ENCODE measurements at places on chromosomes 2 and 18. TPM values are rescaled to one million over a fixed set of nuclear protein-coding genes. Genes with fewer than 3 reads are reported as not detected.

The UGT1A7 gene
- 39.2 TPM for total RNA-seq

DNA sequence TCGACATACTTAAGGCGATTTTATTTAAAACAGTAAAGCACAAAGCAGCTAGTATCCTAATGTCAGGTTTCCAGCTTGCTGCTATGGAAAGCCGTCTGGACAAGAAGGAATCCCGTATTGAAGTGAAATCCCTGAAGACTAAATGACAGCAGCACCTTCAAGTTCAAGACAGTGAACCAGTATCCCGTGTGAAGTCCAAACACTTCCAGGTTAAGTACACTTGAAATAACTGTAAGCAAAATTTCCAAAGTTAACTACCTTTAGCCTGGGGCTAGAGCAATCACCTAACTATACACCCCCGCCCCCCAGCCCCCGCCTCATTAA is 1.2 kb downstream of the MBOAT2 start:
- no peak for DNase-seq

The AQP12A gene
- not detected for total RNA-seq

The UGT1A9 gene
- total RNA-seq, result 127 TPM

The IL1RN gene
- 0.78 TPM for total RNA-seq

DNA sequence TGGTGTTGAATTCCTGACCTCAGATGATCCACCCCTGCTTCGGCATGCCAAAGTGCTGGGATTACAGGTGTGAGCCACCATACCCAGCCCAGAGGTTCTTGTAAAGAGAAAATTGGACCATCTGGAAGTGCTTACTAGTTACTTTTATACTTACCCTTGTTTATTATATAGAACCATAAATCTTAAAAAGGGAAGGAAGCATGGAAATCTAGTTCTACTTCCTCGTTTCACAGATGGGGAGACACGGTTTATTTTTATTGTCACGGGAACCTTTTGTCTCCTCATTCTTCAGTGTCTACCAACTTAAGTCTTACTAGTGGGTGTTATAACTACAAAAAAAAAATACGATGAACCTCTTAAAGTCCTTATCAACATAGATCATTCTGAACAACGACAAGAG is 45.8 kb upstream of the PDK1 start:
- DNase-seq, result no peak

The FSHR gene
- not detected for total RNA-seq

DNA sequence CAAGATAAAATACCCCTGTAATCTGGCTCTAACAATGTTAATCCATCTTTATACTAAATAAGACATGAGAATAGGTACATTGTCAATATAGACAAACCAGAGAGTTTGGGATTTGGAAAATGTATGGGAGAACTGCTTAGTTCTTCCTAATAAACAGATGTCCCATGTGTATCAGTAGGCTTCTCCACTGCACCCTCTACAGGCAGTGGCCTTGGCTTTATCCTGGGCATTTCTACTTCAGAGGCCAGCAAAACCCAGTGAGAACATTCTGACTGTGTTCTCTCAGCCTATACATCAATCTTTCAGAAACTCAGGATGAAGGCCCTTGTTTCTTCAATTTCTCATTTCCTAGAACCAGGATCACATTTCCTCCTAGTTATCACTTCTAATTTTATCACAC is 1167.5 kb upstream of the ACVR2A start:
- DNase-seq, result no peak

The SALL3 gene
- not detected for total RNA-seq

- DNase-seq, result no peak
Measured at GRCh38 chr2:19937004-19937403, 35.2 kb upstream of the TTC32 start.

DNA sequence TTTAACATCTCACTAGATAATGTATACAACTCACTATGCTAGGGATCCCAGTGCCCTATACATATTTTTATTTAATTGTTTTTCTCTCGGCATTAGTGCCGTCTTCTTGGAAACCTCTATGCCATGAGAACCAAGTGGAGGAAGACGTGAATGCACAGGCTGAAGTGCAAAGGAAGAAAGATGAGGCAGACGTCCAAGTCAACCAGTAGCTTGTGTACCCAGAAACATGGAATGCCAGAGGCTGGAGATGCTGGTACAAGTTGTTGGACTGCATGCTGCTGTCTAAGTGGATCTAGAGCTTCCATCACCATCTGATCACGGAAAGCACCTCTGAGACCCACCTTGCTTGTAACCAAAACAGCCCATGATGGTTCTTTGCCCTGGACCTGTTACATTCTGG is 12.5 kb upstream of the GEMIN6 start:
- no peak for DNase-seq

DNA sequence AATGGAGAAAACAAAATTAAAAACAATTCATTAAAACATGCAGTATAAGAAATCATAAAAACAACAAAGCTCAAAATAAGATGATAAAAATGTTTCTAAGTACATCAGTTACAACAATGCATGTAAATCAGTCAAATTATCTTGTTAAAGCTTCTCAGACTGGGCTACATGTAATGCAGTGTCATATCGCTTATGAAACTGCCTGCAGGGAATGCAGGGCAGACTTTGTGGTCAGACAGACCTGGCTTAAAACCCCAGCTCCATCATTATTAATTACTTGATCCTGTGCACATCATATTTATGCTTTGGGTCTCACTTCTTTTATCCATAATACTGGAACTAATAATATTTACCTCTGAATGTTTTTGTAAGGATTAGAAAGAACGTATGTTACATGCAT is 74.6 kb downstream of the PID1 start:
- no peak for DNase-seq

GRCh38 chr2:5668682-5669250 is 23.4 kb upstream of the SOX11 start:
- no peak for DNase-seq

GRCh38 chr2:30268296-30268871 is 37.0 kb downstream of the LBH start:
- no peak for DNase-seq

DNA sequence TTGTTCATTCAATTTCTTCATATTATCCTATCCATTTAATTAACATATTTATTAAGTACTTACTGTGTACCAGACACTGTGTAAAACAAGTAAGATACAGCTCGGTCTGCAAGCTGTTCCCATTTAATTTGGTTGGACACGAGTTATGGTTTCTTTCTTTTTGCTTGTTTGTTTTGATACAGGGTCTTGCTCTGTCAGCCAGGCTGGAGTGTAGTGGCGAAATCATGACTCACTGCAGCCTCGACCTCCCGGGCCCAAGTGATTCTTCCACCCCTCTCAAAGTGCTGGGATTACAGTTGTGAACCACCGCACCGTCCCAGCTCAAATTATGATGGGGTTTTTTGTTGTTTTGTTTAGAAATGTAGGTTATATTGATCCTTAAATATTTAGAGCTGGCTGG is 9.0 kb downstream of the CYBRD1 start:
- peak; percentile 14 for DNase-seq

DNA sequence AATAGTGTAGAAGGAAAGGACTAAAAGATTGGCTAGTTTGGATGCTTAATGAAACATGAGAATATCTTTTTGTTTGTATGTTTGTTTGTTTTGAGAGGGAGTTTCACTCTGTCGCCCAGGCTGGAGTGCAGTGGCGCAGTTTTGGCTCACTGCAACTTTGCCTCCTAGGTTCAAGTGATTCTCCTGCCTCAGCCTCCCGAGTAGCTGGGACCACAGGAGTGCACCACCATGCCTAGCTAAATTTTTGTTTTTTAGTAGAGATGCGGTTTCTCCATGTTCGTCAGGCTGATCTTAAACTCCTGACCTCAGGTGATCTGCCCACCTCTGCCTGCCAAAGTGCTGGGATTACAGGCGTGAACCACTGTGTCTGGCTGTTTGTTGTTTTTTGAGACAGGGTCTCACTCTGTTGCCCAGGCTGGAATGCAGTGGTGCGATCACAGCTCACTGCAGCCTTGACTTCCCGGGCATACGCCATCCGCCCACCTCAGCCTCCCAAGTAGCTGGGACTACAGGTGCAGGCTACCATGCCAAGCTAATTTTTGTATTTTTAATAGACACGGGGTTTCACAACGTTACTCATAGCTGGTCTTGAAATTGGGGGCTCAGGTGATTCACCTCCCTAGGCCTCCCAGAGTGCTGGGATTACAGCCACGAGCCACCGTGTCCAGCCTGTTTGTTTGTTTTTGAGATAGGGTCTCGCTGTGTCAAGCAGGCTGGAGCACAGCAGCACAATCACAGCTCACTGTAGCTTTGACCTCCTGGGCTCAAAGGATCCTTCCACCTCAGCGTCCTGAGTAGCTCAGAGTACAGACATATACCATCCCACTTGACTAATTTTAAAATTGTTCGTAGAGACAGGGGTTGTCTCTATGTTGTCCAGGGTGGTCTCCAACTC is 209.2 kb downstream of the MYCN start:
- no peak for DNase-seq

The HOXD12 gene
- not detected for total RNA-seq

The CYP27A1 gene
- not detected for total RNA-seq

DNA sequence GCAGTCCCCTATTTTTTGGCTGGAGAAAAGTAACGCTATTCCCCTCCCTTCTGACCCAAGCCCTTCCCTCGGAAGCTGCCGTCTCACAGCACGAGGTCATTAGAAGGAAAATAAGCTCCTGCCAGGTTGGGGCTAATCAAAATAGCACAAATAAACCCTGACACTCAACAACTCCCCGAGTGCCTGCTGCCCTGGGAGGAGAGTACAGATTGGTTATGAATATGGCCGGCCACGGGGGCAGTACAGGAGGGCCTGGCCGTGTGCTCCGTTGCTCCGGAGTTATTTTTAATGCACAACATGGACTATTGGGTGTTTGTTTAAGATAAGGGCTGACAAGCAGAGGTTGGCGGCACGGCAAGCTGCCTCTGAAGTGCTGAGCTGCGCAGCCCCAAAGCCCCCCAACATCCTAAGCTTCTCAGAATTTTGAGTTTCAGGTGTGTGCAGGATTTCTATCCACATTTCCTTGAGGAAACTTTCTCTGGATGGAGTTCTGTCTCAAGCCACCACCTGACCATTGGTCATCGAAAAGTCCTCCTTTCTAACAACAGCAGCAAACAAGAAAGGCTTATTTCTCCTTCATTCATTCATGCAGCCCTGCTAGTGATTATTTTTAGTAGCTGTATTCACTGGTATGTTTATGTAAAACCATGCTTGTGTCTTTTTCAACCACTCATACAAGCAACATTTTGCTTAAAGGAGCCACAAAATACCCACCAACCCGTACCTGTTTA is 58.7 kb downstream of the PAX3 start:
- DNase-seq, result no peak

DNA sequence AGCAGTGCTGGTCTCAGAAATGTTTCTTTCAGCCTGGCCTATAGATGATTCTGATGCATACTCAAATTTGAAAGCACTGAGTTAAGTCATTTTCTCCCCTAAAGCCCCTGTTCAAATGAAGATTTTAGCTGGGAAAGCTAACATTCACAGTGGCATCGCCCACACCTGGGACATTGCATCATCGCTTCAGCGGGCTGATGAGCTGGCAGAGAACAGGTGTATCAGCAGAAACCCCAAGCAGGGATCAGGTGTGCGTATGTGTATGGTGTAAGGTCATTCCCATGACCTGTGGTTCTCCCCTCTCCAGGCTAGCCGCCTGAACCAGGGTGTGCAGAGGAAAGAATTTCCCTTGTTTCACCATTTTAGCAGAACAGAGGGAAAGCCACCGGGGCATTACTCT is 56.3 kb downstream of the EPAS1 start:
- DNase-seq, result no peak

The LPIN2 gene
- 31.6 TPM for total RNA-seq

DNA sequence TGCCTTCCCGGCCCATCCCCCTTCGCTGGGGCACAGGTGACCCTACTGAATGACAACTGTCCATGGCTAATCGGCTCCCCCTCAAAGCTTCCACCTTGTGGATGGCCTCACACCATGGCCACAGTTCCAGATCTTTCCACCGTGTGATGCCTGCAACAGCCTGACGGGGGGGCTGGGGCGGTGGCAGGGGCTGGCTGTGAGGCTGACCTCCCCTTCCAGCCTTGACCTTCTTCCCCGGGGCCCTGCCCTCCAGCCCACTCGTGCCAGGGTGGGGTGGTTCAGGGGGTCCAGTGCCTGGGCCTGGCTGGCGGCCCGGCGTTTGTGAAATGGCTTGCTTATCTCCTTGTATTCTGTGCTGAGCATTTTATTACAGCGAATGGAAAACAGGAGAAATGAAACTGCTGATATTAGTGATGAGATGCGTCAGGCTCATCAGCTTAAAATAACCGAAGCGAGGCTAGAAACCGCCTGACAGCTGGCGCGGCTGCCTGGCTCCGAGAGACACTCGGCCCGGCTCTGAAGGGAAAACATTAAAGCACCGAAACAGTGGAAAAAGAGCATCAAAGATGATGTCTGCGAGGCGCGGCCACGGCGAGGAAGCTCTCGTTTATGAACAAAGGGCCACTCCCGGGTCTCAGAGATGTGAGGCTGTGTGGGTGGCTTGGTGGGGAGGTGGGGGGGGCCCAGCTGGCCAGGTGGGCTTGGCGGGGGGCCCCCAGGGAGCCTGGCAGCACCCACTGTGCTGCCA is 916 bp upstream of the PDCD1 start:
- no peak for DNase-seq

GRCh38 chr2:134634054-134634753 is 84.6 kb downstream of the TMEM163 start:
- DNase-seq, result no peak

DNA sequence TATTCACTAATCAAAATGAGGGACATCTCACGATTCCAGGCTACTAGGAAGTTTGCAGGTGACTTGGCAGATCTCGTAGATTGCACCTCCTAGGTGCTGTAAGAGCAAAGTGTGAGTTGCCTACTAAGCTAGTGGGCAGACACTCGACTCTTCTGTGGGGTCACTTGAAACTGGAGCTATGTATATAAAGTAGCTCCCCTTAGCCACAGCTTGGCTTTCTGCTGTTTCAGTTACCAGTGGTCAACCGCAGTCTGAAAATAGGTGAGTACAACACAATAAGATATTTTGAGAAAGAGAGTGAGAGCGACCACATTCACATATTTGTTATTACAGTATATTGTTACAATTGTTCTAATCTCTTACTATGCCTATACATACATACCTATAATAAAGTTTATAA is 23.3 kb downstream of the CTAGE1 start:
- no peak for DNase-seq

The IGFBP2 gene
- total RNA-seq, result 110 TPM

DNA sequence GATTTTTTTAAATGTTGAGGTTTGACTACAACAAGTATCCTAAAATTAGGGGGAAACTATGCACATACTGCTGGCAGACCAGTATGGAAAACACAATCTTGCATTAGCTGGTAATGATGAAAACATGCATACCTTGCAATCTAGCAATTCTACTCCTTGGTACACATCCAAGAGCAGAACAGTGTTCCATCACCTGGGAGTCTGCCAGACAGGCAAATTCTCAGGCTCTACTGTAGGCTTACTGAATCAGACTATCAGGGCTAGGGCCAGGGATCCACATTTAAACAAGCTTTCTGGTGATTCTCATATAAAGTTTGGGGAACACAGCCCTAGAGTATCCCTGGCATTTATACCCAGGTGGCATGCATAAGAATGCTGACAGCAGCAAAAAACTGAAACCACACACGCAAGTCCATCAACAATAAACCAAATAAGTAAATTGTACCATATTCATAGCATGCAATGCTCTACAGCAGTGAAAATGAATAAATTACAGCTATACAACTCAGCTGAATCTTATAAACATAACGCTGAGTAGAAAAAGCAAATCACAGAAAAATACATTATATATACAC is 13.6 kb downstream of the CDH2 start:
- no peak for DNase-seq

The FBXO48 gene
- total RNA-seq, result 0.52 TPM

GRCh38 chr2:181178130-181178529 is 197.7 kb downstream of the UBE2E3 start:
- no peak for DNase-seq

The NLRC4 gene
- not detected for total RNA-seq

The SLC16A14 gene
- total RNA-seq, result 5.5 TPM
